CD4-positive, alpha-beta T cell treated with Interleukin-12 subunit alpha and Interleukin-12 subunit beta, for 1 hour (primary cell): ENCODE measurements at places on chromosomes 11 and 22.

DNA sequence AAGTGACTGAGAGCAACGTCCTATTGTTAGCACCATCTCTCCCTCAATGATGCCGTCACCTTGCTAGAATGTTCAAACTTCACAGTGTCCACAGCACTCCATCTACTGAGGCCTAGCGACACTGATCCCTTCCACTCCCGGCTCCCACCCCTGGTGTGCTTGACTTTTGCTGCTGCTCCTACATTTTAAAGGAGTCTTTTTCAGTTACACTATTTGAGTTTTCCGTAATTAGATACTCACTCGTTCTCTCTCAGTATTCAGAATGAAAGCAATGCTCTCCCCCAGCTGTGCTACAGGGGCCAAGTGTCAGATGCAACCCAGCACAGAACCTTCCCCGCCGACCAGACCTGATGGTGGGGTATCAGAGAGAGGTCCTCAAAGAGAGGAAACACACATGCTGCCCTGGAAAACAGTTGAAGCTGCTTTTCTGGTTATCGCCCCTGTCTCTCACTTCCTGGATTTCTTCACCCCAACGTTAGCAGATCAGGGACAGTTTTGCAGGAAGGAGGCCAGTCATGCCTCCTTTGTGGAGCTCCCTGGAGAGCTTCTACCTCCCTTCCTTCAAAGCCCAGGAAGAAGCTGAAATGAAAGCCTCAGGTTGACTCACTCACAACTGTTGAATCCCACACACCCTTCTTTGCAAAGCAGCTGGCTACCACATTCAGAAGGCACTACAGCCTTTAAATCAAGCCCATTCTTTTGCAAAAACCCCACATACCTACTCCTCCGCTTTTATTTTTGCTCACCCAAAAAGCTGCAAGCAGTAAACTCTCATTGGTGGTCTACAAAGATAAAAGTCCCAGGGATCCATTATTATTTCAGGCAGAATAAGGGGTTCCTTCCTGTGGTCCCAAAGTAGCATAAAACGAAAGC, 23.5 kb downstream of the LARGE1 start:
- no peak for DNase-seq

DNA sequence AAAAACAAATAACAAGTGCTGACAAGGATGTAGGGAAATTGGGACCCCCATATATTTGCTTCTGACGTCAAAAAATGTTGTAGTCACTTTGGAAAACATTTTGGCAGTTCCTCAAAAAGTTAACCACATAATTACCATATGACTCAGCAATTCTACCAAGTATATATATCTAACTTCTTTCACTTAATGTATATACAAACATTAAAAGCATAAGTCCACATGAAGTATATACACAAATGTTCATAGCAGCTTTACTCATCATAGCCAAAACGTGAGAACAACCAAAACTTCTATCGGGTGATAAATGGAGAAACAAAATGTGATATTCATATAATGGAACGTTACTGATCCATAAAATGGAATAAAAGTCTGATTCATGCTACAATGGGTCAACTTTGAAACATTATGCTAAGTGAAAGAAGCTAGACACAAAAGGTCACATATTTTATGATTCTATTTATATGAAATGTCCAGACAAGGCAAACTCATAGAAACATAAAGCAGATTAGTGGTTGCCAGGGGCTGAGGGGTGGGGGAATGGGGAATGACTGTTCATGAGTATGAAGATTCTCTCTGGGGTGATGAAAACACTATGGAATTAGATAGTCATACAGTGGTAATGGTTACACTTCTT, 48.7 kb upstream of the TEAD1 start:
- no peak for DNase-seq

DNA sequence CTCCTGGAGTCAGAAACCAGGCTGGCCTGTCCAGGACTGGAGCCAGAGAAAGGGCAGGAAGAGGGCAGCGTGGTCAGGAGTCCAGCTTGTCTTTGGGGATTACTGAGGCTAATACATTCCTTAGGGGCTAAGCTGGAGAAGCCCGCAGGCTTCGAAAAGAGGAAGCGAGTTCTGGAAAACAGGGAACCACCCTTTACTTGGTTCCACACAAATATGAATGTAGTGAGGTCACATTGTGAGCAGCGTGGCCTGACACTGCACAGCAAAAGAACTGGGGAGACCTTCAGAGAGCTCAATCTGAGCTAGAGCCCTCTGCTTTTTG, 132.3 kb downstream of the CEP164 start:
- no peak for DNase-seq

GRCh38 chr11:29306527-29306926, 710.3 kb downstream of the KCNA4 start:
- DNase-seq: no peak

DNA sequence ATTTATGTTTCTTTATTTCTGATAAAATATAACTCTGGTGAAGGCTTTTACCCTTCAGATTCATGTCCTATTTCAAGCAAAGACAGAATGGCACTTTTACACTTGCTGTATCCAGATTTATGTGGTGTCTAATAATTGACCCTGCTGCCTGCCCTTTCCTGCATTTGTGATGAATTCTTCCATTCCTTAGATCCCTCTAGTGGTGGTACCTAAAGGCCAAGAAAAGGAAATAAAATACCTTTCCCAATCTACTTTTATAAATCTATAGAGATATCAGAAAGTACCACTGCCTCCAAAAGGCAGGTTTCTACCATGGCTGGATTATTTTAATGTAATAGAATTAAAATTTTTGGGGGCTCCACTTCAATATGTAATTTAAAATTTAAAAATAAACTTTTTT, 34.2 kb downstream of the CCDC81 start:
- no peak for DNase-seq
